Adrenal gland (tissue), 19 donors: ENCODE measurements at places on chromosomes 7 and 10.
A peak's percentile ranks its signal among the peaks of the same experiment; 100 is the strongest.

DNA sequence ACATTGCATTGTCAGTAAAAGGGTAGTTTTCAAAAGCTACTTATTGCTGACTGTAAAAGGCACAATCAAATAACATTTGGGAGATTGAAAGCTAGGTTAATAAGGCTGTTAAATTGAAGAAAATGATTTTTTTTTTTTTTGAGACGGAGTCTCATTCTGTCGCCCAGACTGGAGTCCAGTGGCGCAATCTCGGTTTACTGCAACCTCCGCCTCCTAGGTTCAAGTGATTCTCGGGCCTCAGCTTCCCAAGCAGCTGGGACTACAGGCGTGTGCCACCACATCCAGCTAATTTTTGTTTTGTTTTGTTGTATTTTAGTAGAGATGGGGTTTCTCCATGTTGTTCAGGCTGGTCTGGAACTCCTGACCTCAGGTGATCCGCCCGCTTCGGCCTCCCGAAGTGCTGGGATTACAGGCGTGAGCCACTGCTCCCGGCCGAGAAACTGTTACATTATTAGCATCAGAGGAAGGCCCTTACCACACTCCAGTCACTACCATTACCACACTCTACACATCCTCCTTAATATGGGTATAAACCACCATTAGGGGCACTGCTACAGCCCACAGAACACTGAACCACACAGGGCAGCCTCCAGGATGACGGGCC, 1.0 kb downstream of the CYP51A1 start:
- DNase-seq = no peak

DNA sequence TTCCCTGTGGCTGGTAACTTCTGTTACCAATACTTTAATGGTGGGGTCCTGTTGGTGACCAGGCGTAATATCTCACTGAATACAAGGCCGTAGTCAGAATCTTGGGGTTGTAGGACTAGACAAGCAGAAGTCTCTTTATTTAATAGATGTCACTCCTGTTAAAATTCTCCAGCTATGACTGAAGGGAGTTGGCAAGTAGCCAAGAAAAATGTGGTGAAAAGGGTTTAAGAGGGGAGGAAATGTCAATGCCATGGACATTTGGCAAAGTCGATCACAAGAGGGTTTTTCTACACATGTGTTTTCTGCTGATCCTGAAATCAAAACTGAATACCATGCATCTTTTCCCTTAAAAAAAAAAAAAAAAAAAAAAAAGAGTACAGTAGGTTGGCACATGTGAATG, 533.5 kb downstream of the AUTS2 start:
- no peak for DNase-seq

GRCh38 chr7:901388-902154, 25.2 kb downstream of the GET4 start:
- peak; percentile 95 for DNase-seq

GRCh38 chr10:103850572-103850895, 4.8 kb downstream of the SH3PXD2A start:
- DNase-seq = no peak

DNA sequence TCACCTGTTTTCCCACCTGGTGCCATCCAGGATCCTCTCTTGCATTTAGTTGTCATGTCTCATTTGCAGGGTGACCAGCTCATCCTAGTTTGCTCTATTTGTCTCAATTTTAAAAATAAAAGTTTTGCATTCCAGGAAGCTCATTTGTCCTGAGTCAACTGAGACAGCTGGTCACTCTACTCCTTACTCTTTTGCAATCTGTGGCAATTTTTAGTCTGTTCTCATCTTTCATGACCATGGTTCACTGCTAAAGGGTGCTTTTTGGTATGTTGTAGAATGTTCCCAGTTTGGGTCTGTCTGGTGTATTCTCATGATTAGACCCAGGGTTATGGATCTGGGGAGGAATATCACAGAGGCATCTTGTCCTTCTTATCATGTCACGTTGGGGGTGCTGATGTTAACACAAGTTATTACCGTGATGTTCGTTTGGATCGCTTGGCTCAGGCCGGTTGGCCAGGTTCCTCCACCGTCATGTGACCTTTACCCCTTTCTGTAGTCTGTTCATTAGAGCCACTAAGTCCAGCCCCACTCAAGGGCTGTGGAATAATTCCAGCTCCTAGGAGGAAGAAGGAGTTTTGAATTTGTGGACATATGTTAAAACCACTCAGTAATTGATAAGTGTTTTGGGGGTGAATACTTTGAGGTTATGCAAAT, 103.3 kb upstream of the IGFBP3 start:
- no peak for DNase-seq

DNA sequence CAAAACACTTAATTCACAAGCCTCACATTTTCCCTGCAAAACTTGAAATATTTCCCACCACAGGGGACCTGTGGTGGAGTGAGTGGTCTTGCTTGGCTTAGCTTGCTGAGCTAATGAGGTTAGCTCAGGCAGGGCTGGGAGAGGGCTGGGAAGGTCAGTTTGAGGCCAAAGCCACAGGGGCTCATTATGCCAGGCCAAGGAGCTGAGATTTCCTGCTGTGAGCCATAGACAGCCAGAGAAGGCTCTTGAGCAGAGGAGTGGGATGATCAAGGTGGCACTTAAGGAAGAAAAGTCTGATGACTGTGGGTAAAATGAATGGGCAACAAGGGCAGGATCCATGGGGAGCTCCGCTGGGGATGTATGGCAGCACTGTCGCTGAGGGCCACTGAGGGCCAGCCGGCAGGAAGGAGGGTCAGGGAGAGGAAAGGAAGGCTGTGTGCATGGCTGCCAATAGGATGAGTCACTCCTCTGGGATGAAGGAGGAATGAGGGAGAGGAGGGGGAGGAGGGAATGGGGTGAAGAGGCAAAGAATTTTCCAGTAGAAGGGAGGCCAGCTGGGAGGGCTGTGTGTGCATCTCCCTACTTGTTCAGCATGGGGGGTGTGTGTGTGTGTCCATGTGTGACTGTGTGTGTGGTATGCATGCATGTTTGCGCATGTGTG, 18.7 kb upstream of the ZNF488 start:
- DNase-seq = peak; percentile 75

DNA sequence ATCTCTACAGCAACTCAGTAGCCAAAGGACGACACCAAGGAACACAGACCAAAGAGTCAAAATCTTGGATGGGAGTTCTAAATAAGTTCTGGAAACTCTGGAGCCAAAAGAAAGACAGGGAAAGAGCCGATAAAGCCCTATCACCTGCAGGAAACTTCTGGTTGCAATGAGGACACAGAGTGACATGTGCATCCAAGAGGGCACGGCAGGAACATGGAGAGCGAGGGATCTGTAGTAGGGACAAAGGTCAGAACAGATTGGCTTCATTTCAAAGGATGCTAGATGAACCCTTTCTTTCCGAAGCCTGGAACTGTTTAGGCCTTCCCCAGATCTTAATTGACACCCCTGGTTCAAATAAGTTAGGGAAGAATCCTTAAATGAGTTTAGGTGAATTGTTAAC, 39.5 kb downstream of the CACNA2D1 start:
- no peak for DNase-seq

DNA sequence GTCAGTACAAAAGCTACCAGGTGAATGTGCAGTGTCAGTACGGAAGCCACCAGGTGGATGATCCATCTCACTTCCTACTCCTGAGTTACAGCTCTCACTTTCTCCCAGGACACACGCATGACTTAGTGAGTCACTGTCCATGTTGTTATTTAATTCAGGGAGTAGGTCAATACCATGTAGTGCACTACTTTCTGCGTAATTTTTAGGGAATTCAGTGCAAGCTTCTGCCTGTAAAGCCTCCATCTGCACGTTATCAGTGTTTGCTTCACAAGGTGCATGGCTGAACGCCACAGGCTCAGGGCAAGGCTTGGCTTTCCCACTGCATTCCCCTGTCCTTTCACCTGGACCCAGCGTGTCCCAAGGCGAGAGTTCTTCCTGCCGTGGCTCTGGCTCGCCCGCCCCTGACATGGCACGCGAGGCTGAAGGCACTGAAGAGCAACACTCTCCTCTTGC, 59.5 kb downstream of the LARP4B start:
- DNase-seq = no peak

DNA sequence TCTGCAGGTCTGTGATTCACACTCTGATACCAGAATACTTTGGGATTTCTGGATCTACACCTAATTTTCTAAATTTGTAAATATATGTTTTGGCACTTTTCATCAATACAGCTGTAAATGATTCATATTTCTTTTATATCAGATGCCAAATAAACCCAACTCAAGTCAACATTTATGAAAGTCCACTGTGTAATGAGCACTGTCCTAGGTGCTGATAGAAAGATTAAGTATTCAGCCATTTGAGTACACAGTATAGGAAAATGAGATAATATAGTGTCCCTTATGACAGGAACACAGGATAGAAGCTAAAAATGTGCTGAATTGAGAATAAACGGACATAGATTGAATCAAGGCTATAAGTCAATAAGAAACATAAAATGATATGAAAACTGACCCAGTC, 6.4 kb downstream of the ANXA7 start:
- DNase-seq = no peak

DNA sequence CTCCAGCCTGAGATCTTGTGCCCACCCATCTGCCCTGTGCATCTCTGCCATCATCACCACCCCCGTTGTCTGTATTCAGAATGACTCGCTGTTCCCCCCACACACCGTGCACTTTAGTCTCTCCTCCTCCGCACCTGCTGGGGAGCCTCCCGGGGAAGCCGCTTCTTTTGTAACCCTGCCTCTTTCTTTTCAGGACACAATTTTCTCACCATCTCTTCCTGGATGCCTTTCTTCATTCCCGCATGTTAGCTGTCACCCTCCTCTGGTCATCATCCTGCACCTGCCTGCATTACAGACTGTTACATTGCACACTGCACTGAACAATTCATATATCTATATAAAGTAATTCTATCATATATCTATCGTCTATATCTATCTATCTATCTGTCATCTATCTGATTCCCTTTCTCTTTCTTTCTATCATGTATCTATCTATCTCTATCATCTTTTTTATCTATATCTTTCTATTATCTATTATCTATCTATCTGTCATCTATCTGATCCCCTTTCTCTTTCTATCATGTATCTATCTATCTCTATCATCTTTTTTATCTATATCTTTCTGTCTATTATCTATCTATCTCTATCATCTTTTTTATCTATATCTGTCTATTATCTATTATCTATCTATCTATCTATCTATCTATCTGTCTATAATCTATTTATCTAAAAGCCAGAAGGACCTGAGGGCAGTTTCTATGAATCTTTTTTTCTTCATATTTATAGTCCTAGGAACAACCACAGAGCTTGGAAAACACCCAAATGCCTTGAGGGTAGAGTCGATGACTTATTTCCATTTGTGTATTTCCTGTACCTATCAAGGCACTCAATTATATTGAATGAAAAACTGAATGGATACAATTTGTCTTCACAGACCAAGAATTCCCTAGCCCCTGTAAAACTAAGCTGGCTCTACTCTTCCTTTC, 642.5 kb downstream of the ACTR3B start:
- no peak for DNase-seq

- DNase-seq = no peak
Measured at GRCh38 chr7:27910326-27910725, 170.4 kb downstream of the TAX1BP1 start.

DNA sequence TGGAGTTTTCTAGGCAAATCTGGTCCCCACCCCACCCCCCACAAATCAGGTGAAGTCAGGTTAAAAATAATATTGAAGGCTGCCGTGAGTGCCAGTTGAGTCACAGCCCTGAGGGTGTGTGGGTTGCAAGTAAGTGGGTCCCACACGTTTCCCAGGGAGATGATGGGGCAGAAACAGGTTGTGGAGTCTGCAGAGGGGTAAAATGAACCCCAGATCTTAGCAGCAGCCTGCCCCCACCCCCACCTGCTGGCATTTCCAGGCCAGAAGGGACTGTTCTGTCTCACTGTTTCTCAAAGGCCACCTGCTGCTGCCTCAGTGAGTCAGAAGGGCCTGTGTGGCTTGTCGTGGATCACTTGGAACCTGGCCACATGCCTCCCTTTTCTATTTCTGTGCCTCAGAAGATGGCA, 59.8 kb upstream of the SMNDC1 start:
- no peak for DNase-seq

- DNase-seq = no peak
Measured at GRCh38 chr10:77784856-77785255, 141.7 kb downstream of the DLG5 start.

DNA sequence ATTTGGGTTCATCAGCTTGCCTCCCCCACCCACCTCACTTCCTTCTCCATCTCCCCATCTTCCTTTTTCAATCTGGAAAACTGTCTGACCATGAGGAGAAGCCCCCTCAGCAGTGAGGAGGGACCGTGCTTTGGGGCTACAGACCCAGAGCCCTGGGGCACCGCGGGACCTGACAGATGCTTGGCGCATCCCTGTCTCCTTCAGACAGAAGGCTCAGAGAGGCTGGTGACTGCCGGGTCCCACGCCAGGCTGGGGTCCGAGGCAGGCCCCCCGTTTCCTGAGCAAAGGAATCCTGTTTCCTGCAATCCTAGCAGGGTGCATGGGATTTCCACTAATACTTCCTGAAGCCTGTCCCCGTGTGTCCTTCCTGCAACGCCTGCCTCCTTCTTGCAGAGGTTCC, 147.0 kb downstream of the FANK1 start:
- no peak for DNase-seq

DNA sequence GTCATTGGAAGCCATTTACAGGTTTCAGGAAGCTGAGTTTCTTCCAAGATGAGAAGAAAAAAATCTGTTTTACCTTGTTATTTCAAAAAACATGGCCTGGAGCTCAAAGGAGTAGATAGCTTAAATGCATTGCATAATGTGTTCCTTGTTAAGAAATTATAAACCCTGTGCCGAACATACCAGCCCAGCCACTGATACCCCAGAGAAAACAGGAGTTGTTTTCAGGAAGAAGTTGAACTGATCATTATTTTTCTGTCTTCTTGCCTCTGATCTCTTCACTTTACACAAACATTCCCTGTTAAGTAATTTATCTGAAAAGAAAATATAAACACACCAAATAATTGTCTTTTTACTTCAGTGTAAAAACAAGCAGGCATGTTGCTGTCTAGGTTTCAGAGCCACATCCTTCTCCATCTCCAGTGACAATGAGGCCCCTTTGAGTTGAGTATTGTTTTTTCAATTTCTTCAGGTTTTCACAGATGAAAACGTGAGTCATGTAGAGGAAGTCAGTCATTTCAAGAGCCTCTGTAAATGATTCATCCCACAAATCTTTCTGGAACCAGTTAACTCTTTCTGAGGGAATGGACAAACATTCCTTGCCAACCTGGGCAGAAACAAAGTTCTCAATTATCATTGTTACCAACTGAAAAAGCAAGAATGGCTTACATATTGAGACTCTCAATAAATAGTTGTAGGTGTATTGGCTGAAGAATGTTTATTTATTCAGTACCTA, 244.2 kb downstream of the IPMK start:
- no peak for DNase-seq

GRCh38 chr7:145909991-145910513, 206.5 kb upstream of the CNTNAP2 start:
- DNase-seq = no peak

DNA sequence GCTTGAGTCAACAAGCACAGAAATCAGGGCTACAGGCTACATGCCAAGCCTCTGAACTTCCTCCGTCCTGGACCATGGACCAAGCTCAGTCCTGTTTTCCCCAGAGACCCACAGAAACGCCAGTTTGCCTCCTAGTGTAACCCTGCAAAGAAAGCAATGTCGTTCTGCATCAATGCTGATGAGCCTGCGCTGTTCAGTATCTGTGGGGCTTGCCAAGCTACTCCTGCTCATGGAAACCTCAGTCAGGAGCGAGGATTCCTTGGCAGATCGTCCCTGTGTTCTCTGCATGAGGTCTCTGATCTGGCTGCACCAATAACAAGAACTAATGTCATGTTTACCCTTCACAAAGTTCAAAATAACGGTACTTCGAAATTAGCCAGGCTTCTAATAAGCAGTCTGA, 495.5 kb upstream of the C7orf33 start:
- no peak for DNase-seq

GRCh38 chr10:111491154-111491553, 414.3 kb downstream of the ADRA2A start:
- DNase-seq = no peak
